ENCODE measurements at places on chromosomes 6 and 20. TPM values are rescaled to one million over a fixed set of nuclear protein-coding genes. Genes with fewer than 3 reads are reported as not detected.

GRCh38 chr20:58688840-58689239, 3.8 kb upstream of the NPEPL1 start:
- no peak for DNase-seq

SCGN gene
- 29.0 TPM for total RNA-seq

DNA sequence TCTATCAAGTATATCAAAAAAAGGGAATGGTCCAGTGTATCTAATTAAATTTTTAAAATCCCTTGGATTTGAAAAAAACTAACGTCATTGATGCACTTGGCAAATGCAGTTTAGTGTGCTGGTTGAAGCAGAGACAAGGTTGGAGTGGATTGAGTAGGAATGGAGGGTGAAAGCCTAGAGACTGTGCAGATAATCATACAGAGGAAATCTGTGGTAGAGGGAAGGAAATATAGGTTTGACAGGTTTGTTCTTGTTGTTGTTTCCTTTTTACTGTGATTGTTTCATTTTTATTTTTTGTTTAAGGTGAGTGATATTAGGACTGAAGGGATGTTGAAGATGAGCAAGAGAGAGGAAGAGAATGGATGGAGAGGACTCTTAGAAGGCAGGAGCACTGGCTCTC, 29.0 kb upstream of the L3MBTL3 start:
- DNase-seq = no peak

SLC17A3 gene
- total RNA-seq = 0.09 TPM

DNA sequence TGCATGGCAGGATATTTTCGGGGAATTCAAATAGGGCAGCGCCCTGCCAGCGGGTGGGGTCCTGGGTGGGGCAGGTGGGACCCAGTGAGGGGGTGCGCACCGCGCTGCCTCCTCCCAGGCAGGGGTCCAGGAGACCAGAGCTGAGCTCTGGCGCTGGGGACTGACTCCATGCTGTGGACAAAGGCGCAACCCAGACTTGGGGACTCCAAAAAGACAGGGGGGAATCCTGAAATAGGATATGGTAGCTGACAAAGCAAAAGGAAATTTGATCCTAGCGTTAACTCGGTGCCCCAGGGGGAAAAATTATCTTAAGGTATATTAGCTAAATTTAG, 23.6 kb downstream of the TFAP2A start:
- DNase-seq = no peak

TCP11 gene
- total RNA-seq = not detected

- peak; percentile 77 for DNase-seq
These were observed 1.2 kb upstream of the SRC start for GRCh38 chr20:37344506-37345338.

LAMA2 gene
- 0.91 TPM for total RNA-seq

LY86 gene
- total RNA-seq = not detected

GRCh38 chr6:101458336-101458735, 64.8 kb downstream of the GRIK2 start:
- no peak for DNase-seq

DNA sequence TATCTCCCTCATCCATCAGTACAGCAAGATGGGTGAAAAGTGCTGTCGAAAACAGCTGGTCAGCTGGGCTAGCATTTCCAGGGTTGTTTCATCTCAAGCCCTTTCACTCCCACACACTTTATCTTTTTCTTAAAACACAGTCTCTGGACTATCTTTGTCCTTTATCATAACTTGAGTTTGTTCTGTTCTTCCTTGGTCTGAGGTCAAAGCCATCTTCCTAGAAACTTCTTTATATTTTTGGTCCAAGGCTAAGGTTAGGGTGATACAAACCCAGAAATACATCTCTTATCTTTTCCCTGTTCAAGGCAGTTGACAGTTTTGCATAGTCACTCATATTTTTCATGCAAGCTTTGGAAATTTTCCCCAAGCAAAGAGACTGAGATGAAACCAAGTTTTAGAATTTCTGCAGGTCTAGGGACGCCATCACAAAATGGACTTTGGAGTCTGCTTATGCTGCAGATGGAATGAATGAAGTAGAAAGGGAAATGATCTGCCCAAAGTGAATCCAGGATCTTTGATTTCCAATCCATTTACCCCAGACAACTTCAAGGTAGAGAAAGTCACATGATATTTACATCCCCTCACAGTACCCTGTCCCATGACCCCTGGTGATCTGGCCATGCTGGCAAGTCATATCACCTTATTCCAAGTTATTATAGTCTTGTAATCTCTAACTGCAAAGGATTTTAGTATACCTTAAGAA, 297.0 kb downstream of the ZNF217 start:
- no peak for DNase-seq

DNA sequence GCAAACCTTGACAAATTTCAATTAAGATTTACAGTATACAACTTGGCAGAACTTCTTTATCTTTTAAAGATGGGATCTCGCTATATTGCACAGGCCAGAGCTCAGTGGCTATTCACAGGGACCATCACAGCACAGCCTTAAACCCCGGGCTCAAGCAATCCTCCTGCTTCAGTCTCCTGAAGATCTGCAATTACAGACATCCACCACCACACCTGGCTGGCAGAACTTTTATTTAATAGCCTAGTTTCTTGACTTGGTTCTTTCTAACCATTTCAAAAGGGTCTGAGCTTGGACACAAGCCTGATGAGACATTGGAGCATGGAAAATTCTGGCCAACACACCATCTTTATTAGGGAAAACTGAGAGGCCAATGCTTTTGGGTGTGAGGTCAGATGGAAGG, 151.6 kb upstream of the KCNG1 start:
- no peak for DNase-seq

LY6G6D gene
- total RNA-seq = not detected

THBD gene
- total RNA-seq = not detected

OR2J3 gene
- not detected for total RNA-seq

- no peak for DNase-seq
These were observed 133.8 kb upstream of the CCN2 start for GRCh38 chr6:132084811-132085509.

DNA sequence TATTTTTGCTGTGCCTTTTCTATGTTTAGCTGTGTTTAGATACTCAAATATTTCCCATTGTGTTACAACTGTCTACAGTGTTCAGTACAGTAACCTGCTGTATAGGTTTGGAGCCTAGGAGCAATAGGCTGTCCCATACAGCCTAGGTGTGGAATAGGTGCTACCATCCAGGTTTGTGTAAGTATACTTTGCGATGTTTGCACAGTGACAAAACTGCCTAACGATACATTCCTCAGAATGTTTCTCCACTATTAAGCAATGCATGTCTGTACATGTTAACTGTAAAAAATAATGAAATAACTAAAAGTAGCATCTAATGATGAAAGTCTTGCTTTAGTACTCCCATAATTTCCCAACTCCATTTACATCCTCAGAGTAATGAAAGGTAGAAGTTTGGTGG, 46.0 kb downstream of the SERAC1 start:
- DNase-seq = peak; percentile 56

DNA sequence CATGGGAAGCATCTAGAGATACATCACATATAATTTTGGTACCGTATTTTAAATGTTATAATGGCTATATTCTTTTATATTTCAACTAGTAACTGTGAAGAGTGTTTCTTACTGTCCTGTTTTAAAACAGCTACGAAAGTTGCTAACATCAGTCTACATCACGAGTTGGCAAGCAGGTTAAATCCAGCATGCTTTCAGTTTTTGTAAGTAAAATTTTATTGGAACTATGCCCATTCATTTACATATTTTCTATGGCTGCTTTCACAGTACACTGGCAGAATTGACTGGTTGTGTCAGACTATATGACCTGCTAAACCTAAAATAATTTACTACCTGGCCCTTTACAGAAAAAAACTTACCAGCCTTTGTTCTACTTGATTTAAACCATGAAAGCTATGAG, 478.1 kb downstream of the PHF3 start:
- no peak for DNase-seq

DNA sequence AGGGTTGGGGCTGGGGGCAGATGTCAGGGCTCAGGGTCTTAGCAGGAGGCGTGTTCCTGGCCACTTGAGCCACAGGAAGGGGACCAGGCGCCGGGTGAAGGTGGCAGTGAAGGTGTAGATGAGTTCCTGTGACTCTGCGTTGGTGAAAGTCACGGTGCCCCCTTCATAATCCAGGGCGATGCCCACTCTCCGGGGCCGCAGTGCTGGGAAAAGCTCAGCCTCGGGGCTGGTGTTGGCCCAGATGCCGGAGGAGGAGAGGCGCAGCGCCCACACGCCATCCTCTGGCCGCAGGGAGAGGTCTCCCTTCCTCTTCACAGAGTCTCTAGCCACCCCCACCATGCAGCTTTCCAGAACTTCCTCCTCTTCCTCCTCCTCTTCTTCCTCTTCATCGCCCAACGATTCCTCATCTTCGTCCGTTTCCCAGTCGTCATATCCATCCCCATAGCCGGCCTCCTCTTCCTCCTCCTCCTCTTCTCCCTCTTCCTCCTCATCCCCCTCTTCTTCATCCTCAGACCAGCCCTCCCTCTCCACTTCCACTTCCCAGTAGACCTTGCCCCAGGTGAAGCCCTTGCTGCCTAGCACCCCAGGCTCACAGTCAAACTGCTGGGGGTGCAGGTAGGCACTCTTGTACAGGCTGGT, 22.6 kb downstream of the TRIM15 start:
- DNase-seq = no peak

- DNase-seq = peak; percentile 48
These were observed 98.6 kb upstream of the MRPS10 start for GRCh38 chr6:42315991-42316970.

GRCh38 chr6:1378065-1379016, 11.0 kb upstream of the FOXF2 start:
- no peak for DNase-seq

- DNase-seq = no peak
These were observed 51.3 kb downstream of the ADAT2 start for GRCh38 chr6:143399176-143399575.

DNA sequence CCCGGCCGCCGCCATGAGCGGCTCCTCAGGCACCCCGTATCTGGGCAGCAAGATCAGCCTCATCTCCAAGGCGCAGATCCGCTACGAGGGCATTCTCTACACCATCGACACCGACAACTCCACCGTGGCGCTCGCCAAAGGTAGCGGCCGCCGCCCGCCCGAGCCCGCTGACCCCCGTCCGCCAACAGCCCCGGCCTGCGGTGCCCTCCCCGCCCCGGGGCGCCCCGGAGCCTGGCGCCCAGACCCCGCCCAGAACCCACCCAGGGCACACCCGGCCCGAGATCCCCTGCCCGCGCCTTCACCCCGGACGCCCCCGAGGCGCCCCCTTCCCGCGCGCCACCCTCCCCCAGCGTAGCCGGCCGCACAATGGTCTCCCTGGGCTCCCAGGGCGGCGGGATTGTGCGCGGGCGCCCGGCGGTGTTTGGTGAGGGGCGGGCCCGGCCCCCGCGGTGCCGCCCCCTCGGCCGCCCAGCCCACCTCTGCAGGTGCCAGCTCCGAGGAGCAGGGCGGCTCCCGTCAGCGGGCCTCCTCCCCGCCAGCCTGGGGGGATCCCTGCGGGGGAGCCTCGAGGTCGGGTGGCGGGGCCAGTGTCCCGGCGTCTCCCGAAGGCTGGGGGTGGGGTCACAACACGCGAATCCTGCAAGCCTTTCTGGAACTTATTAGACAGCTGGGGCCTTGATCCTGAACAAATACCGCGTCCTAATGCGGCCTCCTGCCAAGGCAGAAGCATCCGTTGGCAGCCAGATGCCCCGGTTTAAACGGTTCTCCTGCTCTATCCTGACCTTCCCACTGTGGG, 577 bp downstream of the LSM14B start:
- no peak for DNase-seq

DNA sequence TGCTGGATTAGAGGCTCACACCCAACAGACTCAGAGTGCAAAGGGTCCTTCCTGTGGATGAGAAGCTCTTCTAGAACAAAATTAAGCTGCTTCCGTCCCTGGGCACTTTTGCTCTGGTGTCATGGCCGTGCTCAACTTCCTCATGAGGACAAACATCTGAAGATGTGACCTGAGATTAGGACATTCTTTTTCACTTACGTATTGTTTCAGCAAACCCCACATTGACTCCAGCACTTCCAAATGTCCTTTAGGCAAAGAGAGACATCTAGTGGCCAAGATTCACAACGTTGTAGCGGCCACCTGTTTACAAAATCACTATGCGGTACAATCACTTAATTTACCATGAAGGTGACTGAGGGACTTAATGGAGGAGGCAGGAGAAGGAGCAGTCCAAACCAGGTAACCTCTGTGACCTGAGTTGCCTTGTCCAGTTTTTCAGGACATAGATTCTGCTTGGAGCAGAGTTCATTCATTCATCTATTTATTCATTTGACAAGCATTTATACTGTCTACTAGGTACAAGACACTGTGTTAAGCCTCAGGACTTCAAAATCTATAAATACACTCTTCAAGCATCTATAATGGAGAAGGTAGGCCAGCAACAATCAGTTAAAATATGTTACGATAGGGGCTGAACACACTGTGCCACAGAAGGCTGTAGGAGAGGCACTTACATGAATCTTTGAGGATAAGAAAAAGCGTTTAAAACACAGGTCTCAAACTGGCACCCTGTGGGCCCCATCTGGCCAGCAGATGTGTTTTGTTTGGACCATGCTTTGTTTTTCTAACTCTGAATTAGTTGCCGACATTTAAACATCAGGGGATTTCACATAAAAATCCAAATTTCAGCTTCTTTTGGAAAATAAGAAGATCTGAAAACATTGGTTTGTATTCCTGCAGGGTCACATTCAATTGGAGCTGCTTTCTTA, 5.6 kb upstream of the ADGRF1 start:
- peak; percentile 95 for DNase-seq

ZKSCAN3 gene
- total RNA-seq = 7.4 TPM

- DNase-seq = no peak
These were observed 63.7 kb upstream of the CCN6 start for GRCh38 chr6:111990214-111990613.

DNA sequence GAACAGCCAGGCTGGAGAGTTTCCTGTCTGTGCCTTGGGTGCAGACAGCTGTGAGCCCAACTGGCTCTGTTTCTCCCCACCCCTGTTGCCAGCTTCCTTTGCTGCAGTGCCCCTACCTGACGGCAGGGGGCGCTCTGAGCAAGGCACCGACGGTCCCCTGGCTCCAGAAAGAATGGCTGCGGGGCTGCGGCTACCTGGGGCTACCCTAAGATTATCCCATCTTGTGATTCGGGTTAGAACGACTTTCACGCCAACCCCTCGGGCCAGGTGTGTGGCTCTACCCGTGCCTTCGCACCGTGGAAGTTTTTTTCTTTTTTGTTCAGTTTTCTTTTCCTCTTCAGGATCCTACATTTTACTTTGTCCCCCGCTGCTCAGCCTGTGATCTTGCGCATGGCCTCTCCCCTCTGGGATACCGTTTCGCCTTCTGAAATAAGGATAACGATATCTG, 33.4 kb upstream of the AAR2 start:
- peak; percentile 51 for DNase-seq

All from HepG2 (cell line).